ENCODE measurements at places on chromosomes 5 and 9.

DNA sequence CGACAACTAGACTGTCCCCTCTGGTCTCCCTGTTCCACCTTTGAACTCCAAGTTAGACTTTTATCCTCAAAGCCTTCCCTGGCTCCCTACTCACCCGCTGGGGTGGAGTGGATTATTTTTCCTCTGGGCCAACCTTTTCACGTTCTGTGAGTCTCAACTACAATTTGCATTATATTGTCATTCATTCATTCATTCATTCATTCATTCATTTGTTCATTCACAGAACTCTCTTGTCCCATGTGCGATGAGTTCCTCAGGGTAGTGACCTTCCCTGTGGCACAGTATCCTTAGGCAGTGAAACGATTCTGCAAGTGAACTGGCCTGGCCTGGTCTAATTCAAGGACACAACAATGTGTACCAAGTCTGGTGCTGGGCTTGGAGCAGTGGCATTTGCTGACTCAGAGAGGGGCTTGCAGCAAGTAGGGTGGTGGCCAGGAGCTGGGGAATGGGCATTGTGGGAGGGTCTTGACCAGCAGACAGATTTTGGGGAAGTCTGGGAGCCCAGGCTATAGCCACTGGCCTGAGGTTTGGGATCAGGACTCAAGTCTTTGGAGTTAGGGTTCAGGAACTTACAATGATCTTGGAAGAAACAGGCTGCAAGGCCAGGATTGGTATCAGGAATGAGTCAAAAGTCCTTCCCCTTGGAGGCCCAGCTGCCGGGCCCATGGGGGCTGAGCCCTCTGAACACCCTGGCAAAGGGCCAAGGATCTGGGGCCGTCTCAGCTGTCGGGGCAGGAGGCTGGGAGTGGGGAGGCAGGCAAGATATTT lies 37.2 kb upstream of the COL15A1 start:
- no peak for DNase-seq

DNA sequence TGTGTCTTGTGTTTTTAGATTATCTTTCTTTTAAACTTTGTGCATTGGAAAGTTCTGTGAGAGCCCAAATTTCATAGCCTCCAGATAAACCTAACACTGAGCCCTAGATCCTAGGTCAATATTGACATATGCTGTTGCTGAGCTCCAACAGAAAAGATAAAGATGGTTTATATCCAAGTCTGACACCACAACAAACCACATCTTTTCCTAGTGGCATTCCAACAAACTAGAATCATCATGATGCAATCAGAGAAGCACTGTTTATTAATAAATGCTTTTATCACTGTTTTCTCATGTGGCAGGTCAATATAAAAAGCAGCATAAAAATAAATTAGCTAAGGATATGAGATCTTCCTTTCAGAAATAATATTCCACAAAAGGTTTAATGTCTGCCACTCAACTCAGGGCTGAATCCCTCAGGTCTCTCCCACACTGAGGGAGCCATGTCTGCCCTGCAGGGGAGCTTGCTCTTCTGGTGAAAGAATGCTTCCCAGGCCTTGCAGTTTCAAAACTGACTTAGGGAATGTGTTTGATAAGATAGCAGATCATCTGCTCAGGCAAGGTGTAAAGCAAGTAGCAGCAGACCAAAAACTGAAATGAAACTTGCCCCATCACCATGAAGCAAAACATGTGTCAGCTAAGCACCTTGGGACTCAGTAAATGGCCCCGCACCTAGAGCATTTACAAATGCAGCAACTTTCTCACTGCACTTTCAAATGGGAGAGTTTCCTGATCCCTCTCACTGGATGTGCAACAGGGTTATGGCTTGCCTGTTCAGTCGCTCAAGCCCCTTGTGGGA lies 493.0 kb downstream of the AGTPBP1 start:
- DNase-seq = no peak

- peak; percentile 64 for DNase-seq
These were observed 46.0 kb downstream of the RORB start for GRCh38 chr9:74543145-74543544.

DNA sequence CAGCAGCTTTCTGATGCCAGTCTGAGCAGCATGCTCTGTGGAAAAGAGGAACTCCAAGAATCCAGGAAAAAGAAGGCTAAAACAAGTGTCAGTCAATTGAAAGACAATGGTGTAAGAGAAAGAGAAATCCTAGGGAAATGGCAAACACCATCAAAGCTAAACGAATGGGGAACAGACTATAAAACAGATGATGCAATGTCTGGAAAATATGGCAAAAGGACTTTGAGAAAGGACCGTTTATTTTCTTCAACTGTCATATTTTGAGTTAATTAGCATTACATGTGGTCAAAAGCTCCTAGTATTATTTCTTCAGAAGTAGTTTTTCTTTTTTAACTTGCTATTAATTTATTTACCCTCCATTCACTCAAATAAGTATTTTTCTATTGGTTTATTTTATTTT lies 465.2 kb downstream of the LRRC70 start:
- DNase-seq = no peak

DNA sequence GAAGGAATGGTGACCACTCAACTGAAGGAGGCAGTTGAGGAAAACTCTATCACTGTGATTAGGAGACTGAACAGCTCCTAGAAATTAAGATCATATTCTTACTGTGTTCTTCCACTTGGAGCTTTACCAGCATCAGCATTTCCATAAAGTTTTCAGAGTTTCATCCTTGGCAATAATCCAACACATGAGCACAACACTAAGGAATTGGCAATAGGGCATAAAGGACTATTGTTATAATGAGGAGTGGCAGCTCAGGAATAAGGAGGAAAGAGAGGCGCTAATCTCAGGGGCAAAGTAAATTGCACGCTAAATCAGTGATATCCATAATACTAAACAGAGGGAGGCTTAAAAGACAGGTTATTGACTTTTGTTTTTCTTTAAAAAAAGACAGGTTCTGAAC lies 338.9 kb downstream of the EFNA5 start:
- DNase-seq = no peak

GRCh38 chr5:4987431-4987830 lies 152.7 kb upstream of the ADAMTS16 start:
- no peak for DNase-seq

DNA sequence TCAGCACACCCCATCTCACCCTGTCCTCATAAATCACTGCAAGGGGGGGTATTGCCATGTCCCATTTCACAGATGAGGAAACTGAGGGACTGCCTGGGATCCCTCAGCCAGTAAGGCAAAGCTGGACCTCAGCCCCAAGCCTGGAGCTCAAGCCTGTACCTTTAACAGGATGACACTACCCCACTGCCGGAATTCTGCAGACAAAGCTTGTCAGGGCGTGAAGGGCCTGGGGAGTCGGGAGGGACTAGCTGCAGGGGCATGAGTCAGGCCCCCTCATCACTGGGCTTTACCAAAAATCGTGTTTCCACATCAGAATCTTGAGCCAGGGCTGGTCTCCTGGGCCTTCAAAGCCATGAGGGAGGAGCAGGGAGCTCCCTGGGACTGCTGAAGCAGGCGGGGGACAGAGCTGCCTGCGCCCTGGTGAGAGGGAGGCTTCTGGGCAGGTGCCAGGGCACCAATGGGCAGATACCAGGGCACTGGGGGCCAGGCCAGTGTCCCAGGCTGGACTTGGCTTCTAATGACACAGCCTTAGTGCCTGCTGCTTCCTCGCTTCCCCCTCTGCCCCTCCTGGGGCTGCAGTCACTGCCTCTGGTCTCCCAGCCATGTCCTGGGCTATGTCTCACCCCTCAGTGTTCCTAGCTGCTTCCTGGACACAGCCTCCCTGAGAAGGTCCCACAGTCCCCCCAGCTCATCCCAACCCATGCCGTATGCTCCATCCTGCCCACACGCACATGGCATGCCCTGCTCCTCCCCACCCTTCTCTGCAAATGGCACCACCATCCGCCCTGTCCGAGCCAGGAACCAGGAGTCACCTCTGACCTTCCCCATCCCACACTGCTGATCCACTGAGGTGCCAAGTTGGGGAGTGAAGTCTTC lies 80.7 kb downstream of the LMX1B start:
- DNase-seq = no peak

- no peak for DNase-seq
These were observed 43.2 kb downstream of the PTGES start for GRCh38 chr9:129709438-129710168.

- DNase-seq = no peak
These were observed 326.6 kb downstream of the ARL15 start for GRCh38 chr5:53983568-53984460.

DNA sequence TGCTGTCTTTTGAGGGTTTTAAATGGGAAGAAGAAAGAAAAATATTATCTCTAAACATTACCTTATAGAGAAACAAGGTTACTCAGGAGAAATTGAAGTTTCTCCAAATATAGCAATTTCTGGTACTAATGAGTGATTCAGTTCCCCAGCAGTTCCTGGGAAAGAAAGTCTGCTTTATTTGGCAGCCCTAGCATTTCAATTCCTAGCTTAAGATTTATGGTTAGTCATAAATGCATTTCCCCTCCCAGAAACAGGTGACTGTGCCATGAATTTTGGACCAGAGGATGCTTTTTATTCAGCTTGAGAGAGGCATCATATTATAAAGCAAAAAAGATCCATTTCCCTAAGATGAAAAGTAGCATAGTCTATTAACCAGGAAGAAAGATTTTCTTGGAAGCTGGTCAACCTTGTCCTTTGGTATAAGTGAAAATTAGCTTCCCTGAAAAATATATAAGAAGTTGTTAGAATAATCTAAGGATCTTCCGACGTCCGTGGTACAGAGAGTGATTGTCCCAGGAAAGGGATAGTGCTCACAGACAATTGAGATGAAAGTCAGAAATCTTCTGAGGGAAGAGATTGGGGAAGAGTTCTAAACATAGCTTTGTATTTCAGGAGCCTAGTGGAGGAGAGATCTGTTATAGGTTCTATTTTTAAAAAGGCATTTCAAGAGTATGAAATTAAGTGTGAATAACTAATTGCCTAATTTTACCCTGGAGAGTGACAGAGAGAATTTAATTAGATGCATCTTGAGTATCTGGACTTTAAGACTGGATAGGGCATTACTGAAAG lies 164.9 kb downstream of the ESM1 start:
- DNase-seq = no peak

DNA sequence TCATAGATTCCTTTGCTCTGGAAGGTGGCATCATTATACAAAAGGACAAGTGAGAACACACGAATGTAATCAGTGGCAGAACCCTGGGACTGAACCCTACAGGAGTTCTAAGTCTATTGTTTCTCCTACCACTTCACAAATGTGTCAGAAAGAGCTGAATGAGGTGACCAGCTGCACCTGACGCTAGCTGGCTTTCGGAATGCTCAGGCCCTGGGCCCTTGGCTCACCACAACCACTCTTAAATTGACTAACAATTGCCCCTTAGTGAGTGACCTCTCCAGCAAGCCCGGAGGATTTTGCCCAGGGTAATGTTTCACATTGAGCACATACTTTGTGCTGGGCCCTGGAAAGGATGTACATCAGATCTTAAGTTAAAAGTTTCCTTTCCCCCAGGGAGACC lies 41.2 kb upstream of the ABCA1 start:
- no peak for DNase-seq

DNA sequence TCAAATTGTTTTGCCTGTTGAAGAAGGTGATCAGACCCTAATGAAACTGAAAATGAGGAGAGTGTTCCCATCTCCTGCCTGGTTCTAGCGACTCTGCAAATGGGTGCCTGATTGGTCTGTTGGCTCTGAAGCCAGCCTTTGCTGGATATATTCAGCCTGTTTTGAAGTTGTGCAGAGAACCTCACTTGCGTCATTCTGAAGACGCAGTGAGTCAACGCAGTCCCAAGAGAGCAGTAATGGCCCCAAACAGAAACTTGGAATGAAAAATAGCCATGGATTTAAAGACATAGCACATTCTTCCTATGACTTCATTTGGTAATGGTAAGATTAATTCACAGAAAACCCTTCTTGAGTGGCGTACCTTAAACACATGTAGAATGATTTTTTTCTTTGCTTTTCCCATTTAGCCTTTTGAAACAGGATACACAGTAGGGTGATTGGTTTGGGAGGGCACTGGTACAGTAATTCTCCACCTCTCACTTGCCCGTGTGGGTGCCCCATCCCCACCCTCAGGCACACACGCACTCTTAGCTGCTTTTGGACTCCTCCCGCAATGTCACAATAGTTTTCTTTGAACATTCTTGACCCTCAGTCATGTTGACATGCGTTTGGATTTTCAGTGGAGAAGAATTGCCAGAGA lies 54.1 kb upstream of the ABL1 start:
- no peak for DNase-seq

DNA sequence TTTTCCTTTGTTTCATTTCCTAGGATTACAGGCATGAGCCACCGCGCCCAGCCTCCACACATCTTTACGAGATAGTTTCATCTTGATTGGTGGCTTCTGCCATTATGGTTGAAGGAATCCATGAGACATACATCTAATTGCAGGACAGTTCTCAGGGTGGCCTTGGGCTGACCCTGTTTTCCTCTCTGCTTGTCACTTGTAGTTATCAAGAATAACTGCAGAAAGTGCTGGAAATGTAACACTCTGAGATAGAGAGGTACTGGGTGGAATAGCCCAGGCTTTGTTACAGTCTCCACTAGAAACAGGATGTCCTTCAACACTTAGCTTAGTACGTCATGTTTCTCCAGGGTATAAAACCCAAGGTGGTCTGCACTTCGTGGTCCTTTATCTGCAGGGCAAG lies 10.7 kb downstream of the UGT3A2 start:
- no peak for DNase-seq

DNA sequence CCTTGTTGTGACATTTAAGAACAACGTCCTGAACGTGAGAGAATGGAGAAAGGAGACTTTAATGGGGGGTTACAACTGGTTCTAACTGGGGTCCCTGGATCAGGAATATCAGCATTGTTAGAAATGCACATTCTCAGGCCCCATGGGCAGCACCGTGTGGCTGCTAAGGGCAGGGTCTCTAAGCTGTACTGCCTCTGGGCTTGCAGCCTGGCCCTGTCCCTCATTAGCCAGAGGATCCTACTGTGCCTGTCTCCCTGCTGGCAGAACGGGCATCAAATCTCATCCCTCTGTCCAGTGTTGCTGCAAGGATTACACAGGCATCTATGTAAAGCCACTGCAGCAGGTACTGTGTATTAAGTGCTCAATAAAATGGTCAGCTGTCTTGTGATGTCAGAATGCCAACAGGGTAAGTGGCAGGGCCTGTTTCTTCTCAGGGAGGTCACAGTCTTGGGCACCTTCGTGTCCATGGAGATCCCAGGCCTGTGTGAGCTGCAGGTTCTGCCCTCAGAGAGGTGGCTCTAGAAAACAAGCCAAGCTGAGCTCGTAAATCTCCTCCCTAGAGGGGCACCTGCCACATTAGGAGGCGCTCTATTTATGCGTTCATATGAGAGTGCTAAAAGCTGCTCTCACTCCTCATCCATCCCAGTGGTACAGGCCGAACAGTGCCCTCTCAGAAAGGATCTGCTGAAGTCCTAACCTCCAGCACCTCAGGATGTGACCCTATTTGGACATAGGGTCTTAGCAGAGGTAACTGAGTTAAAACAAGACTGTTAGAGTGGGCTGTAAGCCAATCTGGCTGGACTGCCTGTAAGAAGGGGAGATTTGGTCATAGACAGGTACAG lies 210.5 kb downstream of the GADD45G start:
- no peak for DNase-seq

- DNase-seq = no peak
These were observed 147.2 kb downstream of the ISOC1 start for GRCh38 chr5:129241755-129242154.

- no peak for DNase-seq
These were observed 792.4 kb downstream of the PTPRD start for GRCh38 chr9:9820436-9820835.

GRCh38 chr9:13899924-13900323 lies 414.0 kb downstream of the NFIB start:
- no peak for DNase-seq

GRCh38 chr9:129493706-129494047 lies 127.2 kb downstream of the C9orf50 start:
- no peak for DNase-seq

- DNase-seq = no peak
These were observed 101.8 kb downstream of the SPRY4 start for GRCh38 chr5:142222866-142223558.

- DNase-seq = no peak
These were observed 125.0 kb downstream of the MSX2 start for GRCh38 chr5:174849426-174849825.
